ENCODE measurements at places on chromosomes 3 and 15.

GRCh38 chr15:97504031-97504792 lies 456.3 kb upstream of the ARRDC4 start:
- DNase-seq = no peak

GRCh38 chr3:139893963-139894642 lies 40.9 kb upstream of the CLSTN2 start:
- DNase-seq = no peak

DNA sequence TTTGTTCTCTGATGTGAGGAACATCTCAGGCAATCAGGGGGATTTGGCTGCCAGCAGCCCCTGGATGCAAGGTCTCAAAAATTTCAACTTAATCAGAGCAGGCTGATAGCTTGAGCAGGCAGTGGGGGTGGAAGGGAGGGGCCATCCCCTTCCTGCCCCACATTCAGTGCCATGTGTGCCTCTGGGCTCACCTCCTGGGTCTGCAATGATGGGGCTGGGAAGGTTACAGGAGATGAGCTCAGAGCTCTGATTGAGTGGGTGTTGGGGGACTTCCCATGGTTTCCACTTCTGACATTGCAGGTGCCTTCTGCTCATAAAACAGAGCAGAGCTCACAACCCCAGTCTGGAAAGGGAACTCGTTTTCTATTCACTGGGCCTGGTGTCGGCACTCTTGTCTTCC lies 37.0 kb downstream of the PARP16 start:
- DNase-seq = no peak

DNA sequence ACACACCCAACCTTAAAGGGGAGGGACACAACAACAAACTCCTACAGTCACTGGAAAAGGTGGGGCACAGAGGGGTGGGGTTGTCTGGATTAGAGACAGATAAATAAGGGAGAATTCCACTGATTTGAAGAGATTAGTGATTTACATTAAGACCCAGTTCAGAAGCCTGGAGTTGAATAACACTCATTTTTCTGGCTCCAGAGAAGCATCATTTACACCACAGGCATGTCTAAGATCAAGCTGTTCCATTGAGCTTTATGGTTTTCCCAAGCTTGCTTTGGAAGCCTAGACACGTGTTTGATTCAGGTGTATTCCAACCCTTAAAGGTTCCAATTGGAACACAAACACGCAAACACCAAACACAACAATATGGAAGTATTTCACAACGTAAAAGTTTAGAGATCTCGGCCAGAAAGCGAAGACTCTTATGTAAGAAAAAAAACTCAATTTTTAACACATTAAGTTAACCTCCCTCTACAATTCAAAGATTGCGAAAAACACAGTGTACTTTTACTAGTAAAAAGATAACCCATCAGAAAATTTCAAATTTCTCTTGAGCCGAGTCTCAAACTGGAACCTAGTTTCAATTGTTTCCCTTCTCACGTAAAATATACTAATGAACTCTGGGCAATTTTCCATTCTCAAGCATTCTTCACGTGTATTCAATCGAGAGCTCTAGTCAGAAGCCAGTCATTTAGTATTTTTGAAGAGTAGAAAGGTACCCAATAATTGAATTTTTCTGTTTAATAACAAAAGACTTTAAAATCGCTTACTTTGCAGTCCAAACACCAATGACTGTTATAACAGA lies 2.1 kb downstream of the TRA2B start:
- no peak for DNase-seq

DNA sequence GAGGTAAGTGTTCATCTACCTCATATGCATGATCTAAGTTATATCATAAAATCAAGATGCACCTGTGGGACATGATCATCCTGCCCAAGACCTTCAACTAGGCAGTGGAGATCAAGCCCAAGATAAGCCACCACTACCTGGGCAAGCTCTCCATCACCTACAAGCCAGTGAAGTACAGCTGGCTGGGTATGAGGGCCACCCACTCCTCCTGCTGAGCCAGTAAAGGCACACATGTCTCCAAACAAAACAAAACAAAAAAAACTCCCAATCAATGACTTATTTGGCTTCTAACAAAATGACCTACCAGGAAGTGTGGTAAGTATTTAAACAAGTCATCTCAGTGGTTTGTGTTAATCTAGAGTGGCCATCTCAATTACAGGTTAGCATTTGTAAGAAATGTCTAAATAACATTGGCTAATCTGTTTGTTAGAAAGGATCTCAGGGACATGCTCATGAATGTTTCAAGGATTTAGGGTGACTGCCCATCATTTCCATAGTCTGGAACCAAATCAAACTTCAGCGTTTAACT lies 3.1 kb downstream of the PAQR9 start:
- DNase-seq = no peak

DNA sequence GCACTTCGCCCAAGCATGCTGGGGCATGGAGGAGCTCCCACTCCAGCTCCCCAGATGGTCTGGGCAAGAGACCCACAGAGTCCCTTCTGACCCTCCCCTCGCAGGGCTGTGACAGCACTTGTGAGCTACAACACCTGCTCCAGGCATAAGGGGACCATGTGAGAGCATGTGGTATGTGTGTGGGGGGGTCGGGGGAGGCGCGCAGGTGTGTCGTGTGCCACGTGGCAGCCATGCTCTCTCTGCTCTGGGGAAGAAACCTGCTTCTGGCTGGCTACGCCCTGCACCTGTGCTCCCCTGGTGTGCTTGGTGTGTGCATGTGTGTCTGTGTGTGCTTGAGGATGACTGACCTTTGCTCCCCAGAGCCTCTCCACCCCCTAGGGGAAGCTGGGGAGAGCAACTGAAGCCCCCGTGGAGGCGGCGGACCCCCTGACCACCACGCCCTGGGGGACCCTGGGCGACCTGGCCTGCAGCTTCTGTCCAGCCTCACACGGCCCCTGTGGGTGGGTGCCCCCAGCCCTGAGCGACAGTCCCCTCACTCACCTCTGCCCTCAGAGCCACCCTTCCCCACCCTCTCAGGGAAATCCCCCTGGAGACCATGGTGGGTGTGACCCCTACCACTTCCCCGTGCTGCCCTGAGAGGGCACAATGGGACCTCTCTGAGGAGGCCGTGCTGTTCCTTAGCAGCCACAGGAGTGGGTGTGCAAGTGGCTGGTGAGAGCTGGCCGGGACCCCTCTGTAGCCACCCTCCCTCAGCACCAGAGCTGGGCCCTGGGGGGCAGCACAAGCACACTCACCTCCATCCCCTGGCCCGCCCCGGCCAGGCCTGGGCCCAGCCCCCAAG lies 16.6 kb upstream of the SEC13 start:
- no peak for DNase-seq

DNA sequence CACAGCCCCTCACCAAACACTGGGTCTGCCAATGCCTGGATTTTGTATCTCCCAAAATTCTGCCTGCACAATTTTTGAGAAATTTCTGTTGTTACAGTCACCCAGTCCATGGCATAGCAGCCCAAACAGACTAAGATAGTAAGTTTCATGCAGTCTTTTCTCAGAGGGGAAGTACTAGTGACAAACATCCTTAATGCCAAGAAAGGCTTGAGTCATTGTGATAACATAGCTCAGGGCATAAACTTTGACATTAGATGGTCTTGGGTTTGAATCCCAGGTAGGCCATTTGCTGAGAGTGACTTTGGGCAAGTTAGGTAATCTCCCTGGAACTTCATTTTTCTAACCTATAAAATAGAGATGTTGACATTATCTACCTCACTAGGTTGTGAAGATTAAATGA lies 36.1 kb upstream of the PFN2 start:
- no peak for DNase-seq

DNA sequence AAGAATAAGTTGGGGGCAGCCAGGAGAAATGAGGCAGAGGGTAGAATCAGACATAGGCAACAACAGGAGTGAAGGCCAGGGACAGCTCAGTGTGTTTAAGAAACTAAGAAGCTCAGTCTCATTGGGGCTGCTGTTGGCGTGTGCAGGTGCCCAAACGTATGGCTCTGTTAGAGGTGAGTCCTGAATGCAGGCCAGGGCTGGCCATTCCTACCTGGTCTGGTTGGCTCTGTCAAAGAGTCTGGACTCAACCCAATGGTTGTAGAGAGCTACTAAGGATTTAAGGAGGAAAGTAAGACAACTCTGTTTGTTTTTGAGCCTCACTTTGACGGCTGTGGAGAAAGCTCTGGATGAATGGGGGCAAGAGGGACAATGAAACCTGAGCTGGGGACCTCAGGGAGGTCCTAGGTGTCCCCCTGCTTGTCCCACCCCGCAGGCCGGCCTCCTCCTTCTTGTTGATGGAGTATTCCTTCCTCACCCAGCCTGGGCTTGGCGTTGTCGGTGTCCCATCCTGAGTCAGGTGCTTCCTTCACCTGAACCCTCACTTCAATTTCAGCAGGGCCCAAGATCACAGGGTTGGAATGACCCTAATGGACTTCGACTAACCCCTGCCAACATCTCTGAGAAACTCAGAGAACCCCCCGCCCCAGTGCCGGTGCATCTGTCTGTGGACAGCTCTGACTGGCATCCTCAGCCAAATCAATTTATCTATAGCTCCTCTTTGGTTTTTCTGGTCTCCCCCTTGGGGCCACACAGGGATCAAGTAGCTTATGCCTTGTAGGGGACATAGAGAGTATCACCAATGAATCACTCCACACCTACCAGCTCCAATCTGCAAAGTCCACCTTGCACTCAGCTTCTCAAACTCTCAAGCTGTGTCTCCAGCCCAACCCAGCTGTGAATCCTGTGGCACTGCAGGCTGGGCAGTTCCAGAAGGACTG lies 8.3 kb downstream of the ITGA11 start:
- DNase-seq = no peak

GRCh38 chr15:92117261-92117731 lies 263.8 kb downstream of the SLCO3A1 start:
- DNase-seq = no peak

GRCh38 chr15:79378394-79379109 lies 53.6 kb upstream of the MINAR1 start:
- DNase-seq = no peak

- DNase-seq = no peak
Measured at GRCh38 chr3:112829046-112829445, 17.6 kb downstream of the CD200R1L start.

DNA sequence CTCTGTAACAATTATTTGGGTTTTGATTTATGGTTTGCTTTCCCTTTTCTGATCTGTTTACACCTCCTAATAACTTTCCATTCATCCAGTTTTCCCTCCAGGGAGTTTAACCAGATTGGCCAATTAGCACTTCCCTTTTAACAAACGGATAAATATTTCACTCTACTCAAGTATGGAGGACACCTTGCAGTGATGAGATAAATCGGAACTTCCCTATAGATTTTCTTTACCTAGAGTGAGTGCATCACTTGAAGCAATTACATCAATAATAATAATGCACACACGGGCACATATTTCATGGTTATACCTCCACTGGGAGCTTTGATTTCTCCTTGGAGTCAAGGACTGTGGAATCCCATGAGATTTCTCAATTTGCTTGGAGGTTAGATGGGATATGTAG lies 239.1 kb upstream of the CFAP20DC start:
- DNase-seq = no peak

GRCh38 chr15:35445891-35446290 lies 100.1 kb downstream of the DPH6 start:
- no peak for DNase-seq

GRCh38 chr15:90889736-90890456 lies 5.6 kb downstream of the FES start:
- no peak for DNase-seq

- DNase-seq = peak; percentile 21
Measured at GRCh38 chr3:113495035-113495434, 19.9 kb downstream of the SPICE1 start.

DNA sequence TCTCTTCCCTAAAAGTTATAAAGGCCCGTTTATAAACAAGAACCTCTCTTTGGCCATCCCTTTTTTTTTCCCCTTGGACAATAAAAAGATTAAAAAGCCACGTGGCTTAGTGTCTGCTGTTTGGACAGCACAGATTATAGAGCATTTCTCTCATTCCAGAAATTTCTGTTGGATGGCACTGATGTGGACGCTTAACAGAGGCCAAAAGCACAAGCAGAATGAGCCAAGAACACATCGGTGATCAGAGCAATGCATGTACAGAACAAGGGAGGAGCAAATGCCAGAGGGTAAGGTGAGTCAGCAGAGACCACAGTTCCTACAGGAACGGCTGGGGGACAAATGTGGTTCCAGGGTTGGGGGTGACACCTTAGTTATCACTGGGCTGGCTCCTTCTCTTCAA lies 30.3 kb upstream of the CTNNB1 start:
- no peak for DNase-seq

- no peak for DNase-seq
Measured at GRCh38 chr3:110562621-110563020, 509.0 kb upstream of the NECTIN3 start.

- no peak for DNase-seq
Measured at GRCh38 chr3:12829886-12830784, 11.2 kb downstream of the RPL32 start.

- DNase-seq = no peak
Measured at GRCh38 chr3:49244581-49245205, 32.3 kb downstream of the C3orf62 start.

DNA sequence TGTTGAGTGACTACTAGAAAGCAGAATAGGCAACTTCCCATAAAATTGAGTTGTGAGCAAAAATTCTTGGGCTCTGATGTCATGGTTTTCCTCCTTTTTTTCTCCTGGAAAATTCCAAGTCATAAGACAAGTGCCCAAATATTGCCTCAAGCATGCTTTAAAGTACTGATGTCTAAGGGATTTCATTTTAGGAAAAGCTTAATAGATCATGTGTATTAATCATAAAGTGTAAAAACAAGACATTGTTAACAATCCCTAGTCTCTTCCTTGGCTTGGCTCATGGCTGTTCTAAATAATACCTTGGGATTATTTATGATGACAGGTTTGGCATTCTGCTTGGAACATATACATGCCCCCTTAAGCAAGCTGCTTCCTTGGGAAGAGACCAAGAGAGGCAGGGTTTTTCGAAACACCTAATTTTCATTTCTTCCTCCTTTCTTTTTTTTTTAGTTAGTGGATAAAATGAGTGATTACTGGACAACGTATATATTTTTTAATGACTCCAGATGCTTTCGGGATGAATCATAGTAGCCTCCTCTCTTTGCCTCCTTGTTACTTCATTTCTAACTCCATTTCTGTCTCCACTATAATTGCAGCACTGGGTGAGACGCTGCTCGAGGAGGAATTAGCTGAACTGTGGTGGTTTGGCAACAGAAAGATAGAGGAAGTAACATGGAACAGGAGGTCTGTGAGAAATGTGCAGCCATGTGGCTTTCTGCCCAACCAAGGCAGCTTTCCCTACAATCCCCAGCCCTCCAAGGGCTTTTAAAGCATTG lies 104.9 kb downstream of the TPRG1 start:
- no peak for DNase-seq

All from CD4-positive, alpha-beta T cell treated with Interleukin-15 for 1 hour (primary cell).